ENCODE measurements at places on chromosomes 5 and 9.

- DNase-seq, result no peak
These were observed 302.1 kb downstream of the EFNA5 start for GRCh38 chr5:107368615-107369014.

GRCh38 chr5:119287547-119288111 lies 68.2 kb upstream of the TNFAIP8 start:
- DNase-seq, result peak; percentile 71

DNA sequence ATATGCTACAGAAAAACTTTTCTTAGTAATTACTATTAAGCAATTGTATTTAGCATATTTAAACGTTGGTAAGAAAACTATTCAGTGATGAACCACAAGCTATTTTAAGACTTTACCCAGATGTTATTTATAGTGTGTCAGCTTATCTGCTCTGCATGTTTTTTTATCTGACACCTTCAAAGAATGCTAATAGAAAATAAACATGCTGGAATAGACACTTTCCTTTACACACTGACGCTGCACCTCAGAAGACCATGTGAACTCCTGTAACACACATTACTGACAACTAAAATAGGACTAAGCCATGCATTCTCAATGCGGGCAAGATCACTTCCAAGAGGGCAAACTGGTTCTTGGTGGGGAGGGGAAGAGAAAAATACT lies 38.3 kb downstream of the FNIP1 start:
- no peak for DNase-seq

DNA sequence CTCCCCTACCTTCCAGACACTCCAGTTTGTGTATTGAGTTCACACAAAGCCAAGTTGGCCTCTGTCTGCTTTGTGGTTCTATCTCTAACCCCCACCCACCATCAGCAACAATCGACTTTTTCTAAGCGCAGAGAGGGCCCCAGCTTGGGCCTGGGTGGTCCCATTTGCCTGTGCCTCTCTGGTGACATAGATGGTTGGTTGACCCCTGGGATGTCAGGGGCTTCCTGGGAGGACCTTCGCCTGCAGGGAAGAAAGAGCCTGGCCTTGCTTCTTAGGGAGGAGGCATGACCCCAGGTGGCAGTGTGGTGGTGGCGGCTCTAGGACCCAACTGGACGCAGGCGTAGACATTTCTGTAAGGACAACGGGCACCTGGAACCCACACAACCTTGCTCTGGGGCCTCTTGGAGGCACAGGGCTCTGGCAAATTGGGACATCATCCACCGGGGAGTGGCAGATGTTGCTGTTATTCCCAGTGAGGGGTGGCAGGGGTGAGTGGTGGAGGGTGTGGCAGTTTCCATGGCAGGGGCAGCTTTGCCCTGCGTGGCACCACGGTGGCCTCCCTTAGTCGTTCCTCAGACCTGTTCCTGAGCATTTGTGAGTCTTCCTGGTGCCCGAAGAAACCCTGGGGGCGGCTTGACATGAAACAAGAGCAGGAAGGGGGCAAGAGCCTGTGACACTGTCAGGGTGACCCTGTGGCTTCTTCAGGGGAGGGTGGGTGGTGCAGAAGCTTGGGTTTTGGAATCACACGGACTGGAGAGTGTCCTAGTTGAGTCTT lies 171.0 kb upstream of the IER5L start:
- no peak for DNase-seq

DNA sequence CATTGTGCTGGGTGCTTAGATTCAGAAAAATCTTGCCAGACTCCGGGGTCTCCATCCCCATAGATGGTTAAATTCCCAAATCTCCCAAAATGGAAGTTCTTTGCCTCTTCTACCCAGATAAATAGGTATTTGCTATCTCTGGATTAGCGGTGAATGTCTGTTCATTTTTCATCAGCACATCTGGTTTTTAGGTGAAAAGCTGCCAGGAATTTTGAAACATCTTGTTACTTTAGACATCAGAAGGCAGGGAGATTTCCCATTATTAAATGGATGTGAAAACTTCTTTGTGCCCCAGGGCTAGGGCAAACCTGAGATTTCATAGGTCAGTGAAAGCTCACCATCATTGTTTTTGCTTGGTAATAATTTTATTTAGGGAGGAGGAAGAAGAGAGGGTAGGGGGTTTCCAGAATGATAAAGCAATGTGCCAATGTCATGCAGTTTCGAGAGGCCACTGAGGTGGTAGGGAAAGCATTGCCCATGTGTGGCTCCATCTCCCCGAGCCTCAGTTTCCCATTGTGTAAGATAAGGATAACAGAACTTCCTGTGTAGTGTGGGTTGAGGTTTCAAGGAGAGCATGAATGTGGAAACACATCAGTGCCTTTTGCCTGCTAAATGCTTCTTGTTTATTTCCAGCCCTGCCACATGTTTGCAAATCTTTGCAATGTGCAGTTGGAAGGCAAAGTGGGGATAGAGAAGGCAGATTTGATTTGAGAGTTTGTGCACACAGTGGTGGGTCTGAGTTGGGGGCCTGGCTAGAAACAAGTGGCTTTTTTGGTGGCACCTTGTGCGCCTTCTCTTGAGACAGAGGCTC lies 147.2 kb upstream of the KLF4 start:
- DNase-seq, result no peak

GRCh38 chr5:154384480-154385235 lies 61.1 kb upstream of the SAP30L start:
- no peak for DNase-seq

- no peak for DNase-seq
These were observed 40.9 kb downstream of the CETN3 start for GRCh38 chr5:90368454-90369246.

GRCh38 chr5:35324679-35325078 lies 94.4 kb upstream of the PRLR start:
- no peak for DNase-seq

GRCh38 chr9:13804532-13804931 lies 509.4 kb downstream of the NFIB start:
- no peak for DNase-seq

- DNase-seq, result no peak
These were observed 84.1 kb downstream of the MAMDC2 start for GRCh38 chr9:70127540-70128416.

DNA sequence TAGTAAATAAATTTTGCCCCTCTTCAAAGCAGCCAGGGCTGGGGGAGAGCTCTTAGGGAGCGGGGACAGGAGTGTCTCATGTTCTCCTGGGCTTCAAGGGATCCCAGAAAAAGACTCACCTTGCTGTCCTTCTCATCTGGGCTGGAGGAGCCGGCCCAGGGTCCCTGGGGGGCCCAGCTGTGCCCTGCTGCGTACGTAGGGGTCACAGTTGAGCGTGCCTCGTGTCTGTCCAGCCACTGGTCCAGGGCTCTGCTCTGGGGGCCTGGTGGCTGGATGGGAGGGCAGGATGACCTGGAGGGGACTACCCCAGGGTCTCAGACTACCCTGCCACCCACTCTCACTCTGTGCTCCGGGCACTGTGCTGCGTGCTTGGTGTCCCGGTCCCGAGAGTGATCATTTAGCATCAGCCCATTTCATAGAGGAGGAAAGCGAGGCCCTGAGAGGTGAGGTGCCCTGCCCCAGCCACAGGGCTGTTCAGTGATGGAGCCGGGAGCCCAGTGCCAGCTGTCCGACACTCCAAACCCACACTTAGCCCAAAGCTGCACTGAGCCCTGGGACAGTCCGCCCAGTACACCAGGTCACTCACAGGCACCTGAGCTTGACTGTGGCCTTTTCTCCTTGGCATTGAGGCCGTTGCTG lies 26.2 kb upstream of the TDRD7 start:
- no peak for DNase-seq

- no peak for DNase-seq
These were observed 971.5 kb downstream of the EFNA5 start for GRCh38 chr5:106699198-106699597.

DNA sequence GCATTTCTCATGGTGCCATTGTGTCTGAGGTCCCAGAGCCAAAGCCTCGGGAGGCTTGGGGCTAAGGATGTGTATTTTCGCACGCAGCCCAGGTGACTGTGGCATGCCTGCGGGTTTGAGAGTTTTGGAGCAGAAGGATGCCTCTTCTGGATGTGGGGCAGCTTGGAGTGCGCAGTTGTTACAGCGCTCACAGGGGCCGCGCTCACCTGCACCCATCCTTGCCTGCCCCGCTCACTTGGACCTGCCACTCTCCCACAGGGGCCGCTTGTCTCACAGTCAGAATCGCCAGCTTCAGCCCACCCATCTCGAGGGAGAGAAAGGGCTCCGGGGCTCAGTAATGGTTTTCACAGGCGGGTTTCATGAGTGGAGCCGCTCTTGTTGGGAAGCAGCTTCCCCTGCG lies 132.9 kb downstream of the MVB12B start:
- DNase-seq, result no peak

GRCh38 chr5:178279723-178280438 lies 47.3 kb upstream of the PHYKPL start:
- peak; percentile 18 for DNase-seq

- no peak for DNase-seq
These were observed 183.9 kb upstream of the DMAC1 start for GRCh38 chr9:7983490-7983889.

DNA sequence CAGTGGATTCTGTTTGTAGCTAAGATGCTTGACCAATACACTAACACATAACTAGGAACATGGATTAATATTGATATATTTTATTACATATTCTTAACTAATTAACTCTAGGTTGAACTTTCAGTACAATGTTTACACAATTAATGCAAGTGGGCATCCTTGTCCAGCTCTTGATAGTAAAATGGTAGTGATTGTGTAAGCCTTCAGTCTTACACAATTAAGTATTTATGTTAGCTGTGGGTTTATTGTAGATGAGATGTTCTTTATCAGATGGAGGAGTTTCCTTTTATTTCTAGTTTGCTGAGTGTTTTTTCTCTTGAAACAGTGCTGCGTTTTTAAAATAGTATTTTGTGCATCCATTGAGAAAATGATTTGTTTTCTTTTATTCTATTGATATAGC lies 1210.8 kb downstream of the CDH12 start:
- DNase-seq, result no peak

- DNase-seq, result peak; percentile 3
These were observed 735 bp downstream of the PTGR1 start for GRCh38 chr9:111598733-111599091.

- DNase-seq, result no peak
These were observed 58.9 kb downstream of the DAP start for GRCh38 chr5:10702040-10702629.

- DNase-seq, result no peak
These were observed 1029.6 kb downstream of the CDH12 start for GRCh38 chr5:21823588-21823987.

DNA sequence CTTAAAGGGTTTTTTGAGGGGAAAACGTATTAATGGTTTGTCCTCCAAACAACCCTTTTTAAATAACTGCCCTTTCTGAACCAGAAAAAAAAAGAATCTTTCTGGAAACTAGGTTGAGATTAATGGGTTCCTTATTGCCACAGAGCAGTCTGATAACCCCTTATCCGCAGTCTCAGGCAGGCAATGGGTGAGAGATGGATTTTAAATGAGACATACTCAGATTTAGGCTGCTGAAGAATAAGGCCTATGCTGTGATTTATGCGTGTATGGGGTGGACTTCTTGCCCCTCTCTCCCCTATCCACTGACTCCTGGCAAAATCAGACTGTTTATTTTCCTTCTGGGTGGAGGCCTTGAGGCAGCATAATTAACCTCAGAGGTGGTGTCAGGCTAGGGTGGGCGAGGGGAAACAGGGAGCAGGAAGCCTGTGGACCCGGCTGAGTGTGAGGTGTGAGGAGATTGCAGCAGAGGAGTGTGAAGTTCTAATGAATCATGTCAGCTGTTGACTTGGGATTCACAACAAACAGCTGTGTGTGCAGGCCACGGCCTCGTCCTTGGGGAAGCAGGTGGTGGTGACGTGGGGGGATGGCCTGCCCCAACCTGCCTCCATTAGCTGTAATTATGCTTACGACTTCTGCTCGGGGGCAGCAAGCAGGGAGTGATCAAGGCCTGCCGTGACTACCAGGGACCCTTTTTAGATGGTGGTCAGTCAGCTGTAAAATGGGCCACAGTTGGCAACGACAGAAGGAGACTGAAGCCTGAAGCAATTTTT lies 196.4 kb downstream of the SEMA6A start:
- no peak for DNase-seq

DNA sequence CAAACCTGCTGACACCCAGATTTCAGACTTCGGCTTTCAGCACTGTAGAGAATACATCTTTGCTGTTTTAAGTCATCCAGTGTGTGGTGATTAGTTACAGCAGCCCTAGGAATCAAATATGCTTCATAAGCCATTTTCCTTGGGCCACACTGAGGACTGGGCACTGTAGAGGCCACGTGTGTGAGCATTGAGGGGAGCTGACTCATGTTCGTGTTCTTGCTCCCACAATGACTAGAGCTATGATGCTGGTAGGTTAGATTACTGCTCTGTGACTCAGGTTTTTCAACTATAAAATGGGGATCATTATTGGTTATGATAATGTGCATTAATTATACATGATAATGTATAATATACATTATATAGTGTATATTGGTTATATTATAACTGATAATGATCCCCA lies 96.5 kb upstream of the PALM2AKAP2 start:
- DNase-seq, result no peak

DNA sequence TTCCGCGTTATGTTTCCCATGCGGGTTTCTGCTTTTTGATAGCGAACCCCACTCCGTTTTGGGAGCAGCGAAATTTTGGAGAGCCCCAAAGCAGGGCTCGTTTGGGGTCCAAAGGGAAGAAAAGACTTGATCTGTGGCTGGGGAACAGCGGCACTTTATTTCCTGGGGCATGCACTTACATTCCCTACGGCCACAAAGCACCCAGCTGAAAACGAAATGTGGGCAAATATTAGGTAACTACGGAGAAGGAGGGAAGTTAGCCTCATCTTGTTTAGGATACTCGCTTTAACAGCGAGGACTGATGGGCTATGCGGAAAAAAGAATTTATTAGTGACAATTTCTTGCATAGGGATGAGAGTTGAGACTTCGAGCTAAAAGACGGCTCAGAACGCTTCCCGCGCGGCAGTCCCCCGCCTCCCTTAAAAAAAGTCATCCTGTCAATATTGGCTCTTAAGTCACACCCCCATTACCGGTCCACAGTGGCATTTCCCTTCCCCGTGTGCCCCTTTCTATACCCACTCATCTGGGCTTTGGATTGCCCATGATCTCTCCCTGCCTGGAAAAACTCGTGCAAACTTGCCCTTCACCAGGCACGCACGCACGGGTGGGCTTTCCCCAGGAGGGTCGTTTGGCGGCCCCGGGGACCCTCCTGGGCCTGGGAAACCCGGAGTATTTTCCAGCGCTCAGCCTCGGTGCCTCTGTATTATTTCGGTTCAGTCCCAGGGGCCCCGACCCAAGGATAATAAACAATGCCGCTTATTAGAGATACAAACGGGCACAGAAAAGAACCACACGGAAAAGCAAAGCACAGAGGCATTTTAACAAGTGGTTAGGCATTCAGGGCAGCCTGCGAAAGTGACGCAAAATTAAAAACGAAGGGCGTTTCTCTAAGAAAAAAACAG lies 35.8 kb upstream of the NFIB start:
- DNase-seq, result no peak

DNA sequence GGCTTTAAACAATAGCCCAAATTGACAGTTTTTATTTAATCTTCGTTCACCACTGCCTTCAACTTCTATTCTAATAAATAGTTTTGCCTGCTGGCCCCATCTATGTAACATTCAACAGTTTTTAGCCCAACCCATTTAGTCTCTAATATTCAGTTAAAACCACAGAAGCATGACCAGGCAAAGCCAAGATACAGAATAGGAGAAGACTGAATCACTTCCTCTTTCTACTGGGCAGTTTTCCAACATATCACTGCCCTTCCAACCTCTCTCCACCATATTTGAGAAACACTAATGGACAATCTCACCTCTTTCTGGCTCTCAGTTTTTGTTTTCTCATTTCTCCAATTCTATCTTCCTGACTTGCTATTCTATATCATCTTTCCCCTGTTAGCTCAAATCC lies 352.9 kb downstream of the DNAH5 start:
- DNase-seq, result no peak

Data from CD8-positive, alpha-beta memory T cell (primary cell).